ENCODE measurements at places on chromosomes 2 and 18.

GRCh38 chr18:46070232-46070631, 1.8 kb downstream of the PSTPIP2 start:
- no peak for DNase-seq

GRCh38 chr2:172864182-172864581, 128.5 kb downstream of the RAPGEF4 start:
- DNase-seq, result no peak

- no peak for DNase-seq
Observed at GRCh38 chr2:200172944-200173581, 133.4 kb upstream of the SPATS2L start.

DNA sequence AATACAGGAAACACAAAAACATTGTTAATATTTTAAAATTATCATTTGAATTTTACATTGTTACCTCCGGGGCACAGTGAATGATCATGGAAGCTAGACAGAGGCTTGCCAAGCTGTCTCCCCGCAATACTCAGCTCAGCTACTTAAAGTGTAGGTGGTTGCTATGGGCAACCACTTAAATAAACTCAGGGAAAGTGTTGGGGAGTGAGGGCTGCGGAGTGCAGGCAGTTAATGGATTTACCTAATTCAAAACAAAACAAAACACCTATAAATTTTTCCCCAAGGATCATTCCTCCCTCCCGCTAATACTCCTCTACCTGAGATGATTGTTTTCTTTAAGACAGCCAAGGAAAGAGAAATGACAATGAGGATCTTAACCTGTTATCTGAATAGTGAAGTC, 349.5 kb downstream of the TGIF1 start:
- DNase-seq, result no peak

DNA sequence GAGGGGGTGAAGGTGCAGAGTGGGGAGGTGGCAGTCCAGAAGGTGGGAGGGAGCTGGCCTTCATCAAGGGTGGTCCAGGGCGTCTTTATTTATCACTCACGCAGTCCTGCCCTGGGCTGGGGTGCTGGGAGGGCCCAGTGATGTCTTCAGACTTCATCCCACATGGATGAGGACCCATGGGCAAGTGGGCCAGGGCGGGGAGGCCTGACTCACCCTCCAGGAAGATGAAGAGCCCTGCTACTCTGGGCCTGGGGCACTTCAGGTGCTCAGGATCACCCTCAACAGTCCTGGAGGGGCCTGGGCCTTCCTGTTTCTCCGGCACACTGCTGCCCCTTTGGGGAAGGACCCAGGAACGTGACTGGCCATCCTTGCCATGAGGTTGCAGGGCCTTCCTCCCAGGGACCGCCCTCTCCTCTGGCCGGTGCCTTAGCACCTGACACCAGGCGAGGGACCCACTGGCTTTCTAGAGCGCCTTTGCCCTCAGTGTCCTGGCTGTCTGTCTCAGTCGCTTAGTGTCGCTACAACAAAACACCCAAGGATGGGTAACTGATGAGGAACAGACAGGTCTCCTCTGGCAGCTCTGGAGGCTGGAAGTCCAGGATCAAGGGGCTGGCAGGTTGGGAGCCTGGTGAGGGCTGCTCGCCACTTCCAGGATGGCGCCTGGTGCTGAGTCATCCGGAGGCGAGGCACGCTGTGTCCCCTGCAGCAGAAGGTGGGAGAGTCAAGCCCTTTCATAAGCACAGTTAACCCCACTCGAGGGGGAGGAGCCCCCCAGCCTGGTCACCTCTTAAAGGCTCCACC, 57.8 kb upstream of the HS6ST1 start:
- DNase-seq, result no peak

DNA sequence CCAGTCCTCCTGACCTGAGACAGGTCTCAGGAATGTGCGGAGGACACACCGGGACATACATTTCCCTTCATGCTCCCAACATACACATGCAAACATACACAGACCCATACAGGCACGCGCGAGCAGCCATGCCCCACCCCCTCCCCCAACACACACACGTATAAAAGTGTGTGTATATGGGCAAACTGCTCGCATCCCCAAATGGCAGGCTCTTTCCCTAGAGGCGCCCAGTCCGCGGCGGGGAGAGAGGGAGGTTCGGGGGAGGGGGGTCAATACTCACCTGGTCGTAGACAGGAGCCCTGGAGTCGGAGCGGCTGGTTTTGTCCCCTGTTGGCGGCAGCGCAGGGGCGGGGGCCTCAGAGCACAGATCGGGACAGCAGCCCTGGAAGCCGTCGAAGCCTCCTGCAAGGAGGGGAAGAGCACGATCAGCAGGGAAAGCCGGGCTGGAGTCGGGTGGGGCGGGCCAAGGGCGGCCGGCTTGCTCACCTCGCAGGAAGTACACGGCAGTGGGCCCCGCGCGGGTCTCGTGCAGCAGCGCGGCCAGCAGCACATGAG, 682 bp downstream of the DUSP2 start:
- DNase-seq, result no peak

- DNase-seq, result no peak
Observed at GRCh38 chr2:28322051-28322450, 70.6 kb upstream of the FOSL2 start.

- no peak for DNase-seq
Observed at GRCh38 chr2:212195626-212196025, 343.0 kb downstream of the ERBB4 start.

- no peak for DNase-seq
Observed at GRCh38 chr18:63119647-63120046, 199.9 kb downstream of the BCL2 start.

Measured in activated CD8-positive, alpha-beta memory T cell treated with anti-CD3 and anti-CD28 coated beads for 1 hour (primary cell).